ENCODE measurements at places on chromosomes 6 and 20.

- no peak for DNase-seq
These were observed 7.6 kb downstream of the ENPP4 start for GRCh38 chr6:46137387-46137786.

DNA sequence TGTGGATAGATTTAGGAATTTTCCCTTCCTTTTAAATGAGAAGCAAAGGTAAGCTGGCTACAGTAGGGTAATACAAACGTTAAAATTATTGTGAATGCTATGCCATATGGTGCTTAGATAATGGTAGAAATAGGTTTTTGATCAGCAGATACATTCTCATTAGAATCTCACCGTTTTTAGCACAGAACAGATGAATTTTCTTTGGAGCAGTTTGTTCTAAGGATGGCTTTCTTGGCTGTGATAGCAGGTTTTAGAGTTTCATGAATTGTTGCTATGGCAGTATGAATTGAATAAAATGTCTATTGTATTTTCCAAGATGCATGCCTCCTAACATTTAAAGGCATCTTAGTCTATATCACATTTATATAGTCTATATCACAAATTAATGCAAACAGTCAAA lies 1394.5 kb downstream of the EPHA7 start:
- DNase-seq = no peak

GRCh38 chr6:165059032-165059431 lies 250.4 kb downstream of the C6orf118 start:
- no peak for DNase-seq

DNA sequence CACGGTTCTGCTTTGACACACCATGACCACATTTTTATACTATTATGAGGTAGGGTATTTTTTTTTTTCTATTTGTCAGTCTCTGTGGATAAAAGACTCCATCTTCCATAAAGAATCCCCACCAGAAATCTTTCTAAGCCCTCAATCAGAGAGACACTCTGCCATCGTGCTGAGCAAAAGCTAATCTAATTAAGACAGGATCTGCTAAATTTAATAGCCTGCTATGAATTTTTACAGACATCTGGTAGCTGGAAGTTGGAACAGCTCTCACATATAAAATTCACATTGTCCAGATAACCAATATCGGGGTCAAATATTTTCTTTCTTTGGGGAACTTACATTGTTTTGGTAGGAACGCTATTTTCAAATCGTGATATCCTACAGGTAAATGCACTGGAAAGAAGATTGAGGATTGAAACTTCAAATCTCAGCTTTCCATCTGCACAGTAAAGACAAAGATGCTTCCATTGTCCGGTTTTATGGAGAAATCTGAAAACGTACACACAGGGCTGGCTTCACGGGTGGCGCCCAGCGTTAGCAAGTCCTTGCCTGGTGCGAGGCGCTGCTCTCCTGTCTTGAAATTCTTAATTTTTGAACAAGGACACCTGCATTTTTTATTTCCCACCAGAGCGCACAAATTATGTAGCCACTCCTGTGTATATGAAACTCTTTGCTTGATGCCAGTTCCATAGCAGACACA lies 573.8 kb upstream of the NOX3 start:
- no peak for DNase-seq

- DNase-seq = no peak
These were observed 313.8 kb downstream of the SYNE1 start for GRCh38 chr6:152323376-152323775.

DNA sequence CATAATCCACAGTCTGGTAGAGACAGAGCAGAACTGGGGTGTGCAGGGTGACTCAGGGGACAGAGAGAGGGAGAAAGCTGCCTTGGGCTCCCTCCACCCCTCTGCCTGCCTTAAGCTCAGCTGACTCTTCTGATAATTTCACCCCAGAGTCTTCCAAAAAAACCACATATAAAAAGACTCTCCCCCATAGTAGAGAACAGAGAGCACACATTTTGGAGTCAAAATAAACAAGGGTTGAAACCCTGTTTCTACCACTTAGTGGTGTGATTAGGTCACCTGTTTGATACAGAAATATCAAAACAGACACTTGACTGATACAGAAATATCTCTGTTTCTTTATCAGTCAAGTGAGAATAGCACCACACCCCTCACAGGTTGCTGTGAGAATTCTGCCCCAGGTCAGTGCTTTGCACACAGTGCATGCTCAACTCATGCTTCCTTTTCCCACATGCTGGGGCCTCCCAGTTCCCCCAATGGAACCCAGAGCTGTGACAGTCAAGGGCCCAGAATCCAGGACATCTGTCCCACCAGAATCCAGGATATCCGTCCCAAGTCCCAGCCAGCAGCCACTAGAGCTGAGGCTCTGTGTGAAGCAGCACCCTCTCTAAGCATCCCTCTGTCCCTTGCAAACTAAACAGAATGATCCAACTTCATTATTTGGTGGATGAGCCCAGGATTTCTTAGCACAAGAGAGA lies 1.2 kb downstream of the TREML2 start:
- no peak for DNase-seq

DNA sequence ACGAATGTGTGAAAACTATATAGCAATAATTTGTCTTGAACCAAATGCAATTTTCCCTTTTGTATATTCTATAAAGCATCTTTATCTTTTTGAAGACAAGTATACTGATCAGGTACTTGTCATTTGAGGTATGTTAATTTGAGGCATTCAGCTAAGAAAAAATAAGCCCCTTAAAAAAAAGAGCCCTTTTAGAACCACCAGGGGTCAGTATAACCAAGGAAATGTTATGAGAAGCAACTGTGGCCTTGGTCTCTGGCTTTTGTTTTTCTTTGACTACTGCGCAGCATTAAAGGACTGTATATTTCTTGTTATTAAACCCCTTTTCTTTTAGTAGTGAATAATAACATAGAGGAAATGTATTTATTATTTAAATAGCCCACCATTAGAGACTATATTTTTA lies 43.1 kb downstream of the CD109 start:
- no peak for DNase-seq

DNA sequence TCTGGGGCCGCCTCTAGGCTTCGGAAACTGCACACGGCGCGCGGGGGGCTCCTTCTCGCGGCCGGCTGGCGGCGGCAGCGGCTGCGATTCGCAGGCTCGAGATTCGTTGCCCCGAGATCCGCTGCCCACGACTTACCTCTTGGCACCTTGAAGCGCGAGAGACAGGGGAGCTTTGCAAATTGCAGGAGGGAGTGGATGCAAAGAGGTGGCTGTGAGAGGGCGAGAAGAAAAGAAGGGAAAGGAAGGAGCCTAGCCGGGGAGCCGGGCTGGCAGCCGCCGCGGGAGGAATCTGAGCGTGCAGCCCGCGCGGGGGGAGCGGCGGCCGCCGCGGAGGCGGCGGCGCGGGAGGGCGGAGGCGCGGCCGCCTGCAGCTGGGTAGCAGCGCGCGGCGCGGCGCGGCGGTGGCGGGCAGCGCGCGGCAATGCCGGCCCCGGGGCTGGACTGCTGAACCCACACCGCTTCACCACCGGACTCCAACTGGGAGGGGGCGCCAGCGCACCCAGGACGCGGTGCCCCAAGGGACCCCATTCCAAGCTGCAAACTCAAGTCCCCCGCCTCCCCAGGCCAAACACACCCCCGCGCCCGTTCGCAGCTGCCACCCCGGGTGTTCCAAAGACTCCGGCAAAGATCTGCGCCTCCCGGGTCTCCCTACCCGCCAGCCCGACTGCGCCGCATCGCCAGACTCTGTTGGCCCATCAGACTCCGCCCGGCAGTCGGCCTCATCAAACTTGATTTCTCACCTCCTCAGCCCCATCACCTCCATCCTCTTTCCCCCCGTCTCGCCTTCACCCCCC lies 44.2 kb upstream of the SUPT3H start:
- peak; percentile 44 for DNase-seq

DNA sequence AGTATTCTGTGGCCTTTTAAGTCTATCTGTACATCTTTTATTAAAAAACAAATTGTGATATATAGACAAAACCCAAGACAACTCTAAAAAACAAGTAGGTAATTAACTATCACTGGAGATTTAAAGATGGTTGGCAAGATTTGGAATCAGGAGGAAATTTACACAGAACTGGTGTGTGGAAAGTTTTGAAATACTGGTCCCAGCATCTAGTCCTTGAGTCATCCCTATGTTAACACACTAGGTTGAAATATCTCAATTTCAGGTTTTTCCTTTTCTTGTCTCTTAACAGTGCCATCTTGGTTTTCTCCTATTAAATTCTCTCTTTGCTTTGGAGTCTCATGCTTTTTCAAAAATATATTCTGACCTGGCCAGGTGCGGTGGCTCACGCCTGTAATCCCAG lies 27.5 kb downstream of the SASH1 start:
- no peak for DNase-seq

DNA sequence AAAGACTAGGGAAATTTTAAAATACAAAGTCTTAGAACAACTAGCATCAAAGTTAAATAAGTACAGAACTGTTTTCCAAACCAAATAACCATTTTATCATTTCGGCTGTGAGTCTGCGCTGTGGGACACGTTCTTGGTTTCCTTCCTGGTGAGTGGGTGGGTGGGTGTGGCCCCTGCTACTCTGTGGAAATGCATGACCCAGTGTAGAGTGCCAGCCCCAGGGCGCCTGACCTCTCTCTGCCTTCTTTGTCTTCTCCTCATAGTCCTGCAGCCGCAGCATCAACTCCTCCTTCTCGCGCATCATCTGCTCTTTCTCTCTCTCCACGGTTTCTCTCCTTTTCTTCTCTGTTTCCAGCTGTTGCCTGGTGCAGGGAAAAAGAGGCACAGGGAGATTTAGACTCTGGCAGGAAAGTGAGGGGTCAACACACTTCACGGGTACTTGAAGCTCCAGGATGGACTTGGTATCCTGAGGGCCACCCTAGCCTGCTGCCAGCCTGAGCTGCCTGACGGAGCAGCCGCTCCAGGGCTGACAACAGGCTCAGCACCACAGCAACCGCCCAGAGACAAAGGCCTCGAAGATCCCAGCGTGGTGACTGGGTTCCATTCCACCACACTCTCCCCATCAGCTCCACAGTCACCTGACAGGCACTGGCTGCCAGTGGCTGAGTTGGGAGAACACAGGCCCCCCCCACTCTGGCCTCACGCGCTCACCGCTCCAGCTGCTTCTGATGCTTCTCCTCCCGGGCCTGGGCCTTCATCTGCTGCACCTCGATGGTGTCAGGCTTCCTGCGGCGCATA lies 48.4 kb downstream of the EZR start:
- no peak for DNase-seq

- DNase-seq = no peak
These were observed 226.2 kb upstream of the MAN1A1 start for GRCh38 chr6:119575721-119576120.

DNA sequence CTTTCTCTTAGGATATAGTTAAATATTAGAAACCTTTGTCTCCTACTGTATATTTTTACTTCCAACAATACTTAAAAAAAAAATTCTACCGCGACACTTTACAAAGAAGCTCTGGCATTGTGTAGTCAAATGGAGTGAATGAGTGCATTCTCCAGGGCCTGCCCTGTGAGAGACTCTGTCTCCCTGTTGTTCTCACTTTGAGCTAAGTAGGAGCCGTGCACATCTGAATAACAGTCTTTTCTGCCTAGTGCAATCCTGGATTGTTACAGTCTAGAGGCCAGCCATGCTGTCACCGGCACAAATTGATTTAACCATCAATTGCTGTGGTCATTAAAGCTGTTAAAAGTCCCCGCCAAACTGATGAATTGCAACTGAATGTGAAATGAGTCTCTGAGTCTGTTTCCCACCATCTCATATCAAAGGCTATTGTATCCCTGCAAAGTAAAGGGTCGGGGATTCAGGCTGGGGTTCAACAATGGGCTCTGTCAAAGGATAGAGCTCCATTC lies 156.0 kb downstream of the RFPL4B start:
- DNase-seq = no peak

DNA sequence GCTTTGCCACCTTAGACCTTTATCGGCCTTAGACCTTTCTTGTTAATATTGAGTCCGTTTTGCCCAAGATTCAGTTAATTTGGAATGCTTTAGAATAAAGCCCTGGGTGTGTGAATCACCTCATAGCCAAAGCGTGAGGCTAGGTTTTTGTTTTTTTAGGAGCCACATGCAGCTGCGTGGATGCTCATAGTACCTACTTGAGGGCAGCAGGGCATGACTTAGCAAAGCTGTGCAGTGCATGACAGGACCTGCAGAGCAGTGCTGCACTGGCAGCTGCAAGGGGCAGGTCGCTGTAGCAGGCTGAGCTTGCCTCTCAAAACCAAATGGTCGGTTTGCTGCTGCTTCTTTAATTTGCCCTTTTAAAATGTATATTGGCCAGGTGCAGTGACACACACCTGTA lies 116.1 kb downstream of the JAG1 start:
- no peak for DNase-seq

- peak; percentile 62 for DNase-seq
These were observed 16.6 kb downstream of the SLC2A12 start for GRCh38 chr6:134035823-134036296.

GRCh38 chr6:87473419-87473903 lies 687 bp downstream of the SLC35A1 start:
- no peak for DNase-seq

DNA sequence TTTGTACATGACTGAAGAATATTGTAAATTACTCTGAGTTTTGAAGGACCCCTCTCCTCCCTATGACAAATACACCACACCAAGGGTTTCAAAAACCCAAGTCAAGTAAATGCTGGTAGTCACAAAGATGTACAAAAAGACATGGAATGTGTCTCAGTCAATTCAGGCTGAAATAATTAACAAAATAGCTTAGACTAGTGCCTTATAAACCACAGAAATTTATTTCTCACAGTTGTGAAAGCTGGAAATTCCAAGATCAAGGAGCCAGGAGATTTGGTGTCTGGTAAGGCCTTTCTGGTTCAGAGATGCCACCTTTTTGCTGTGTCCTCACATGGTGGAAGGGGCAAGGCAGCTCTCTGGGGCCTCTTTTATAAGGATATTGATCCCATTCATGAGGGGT lies 202.3 kb upstream of the RIN2 start:
- DNase-seq = no peak

DNA sequence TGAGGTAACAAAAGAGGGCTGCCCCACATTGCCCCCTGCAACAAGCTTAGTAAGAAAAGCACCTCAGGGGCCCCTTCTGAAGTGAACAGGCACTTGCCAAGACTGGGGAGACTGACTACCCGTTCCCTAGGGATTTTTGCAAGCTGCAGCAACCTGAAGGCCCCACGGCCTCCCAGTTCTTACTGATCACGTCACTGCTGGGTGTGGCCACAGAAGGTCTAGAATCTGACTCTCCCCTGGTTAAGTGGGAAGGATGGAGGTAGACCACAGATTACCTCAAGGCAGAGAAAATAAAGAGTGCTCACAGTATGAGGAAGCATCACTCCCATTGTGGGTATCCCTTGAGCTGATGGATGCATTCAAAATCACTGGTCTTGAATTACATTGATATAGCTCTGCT lies 201.5 kb upstream of the KCNQ5 start:
- DNase-seq = no peak

- no peak for DNase-seq
These were observed 442.7 kb upstream of the HS3ST5 start for GRCh38 chr6:114785235-114786127.

DNA sequence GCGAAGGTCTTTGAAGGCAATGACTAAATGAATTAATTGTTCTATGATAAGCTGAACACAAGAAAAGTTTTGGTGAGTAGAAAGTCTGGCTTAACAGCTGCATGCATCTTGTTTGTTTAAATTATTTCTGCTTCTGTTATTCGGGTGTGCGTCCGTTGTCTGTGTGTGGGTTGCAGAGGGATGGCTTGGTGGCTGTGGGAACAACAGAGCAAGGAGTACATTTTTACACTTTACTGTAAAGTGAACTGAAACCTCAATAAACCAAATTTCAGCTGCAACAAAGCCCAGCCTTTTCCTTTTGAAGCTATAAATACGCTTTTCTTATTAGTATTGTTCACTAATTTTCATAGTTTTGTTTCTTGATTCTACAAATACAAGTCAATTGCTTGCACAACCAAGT lies 3.5 kb upstream of the LAMP5 start:
- DNase-seq = no peak

- DNase-seq = no peak
These were observed 53.3 kb downstream of the CNKSR3 start for GRCh38 chr6:154457046-154457713.

GRCh38 chr6:22095836-22096235 lies 201.0 kb downstream of the PRL start:
- DNase-seq = no peak

Data from mucosa of gallbladder (tissue), 1 donor.